ENCODE measurements at places on chromosomes 2 and 18. TPM values are rescaled to one million over a fixed set of nuclear protein-coding genes. Genes with fewer than 3 reads are reported as not detected.

The LHCGR gene
- not detected for total RNA-seq

The RIT2 gene
- total RNA-seq = not detected

The ALK gene
- total RNA-seq = not detected

The TWIST2 gene
- total RNA-seq = 0.54 TPM

The ANKRD30B gene
- under 0.01 TPM for total RNA-seq

The ATG4B gene
- 68.6 TPM for total RNA-seq

The FEV gene
- total RNA-seq = not detected

The SLC23A3 gene
- total RNA-seq = 0.54 TPM

The INHA gene
- not detected for total RNA-seq

The GDF7 gene
- 2.7 TPM for total RNA-seq

The NIF3L1 gene
- total RNA-seq = 12.3 TPM

The CFAP65 gene
- total RNA-seq = not detected

The FSHR gene
- not detected for total RNA-seq

The LCT gene
- total RNA-seq = under 0.01 TPM

The UNC80 gene
- total RNA-seq = 0.26 TPM

The LYPD6B gene
- 0.11 TPM for total RNA-seq

The MAP3K2 gene
- total RNA-seq = 24.8 TPM

The CCDC74B gene
- 5.0 TPM for total RNA-seq

The FBXO15 gene
- total RNA-seq = 0.09 TPM

The HOXD13 gene
- under 0.01 TPM for total RNA-seq

The MALL gene
- 11.7 TPM for total RNA-seq

The SKA1 gene
- total RNA-seq = 1.8 TPM

The C2orf80 gene
- total RNA-seq = not detected

The FNDC4 gene
- total RNA-seq = 8.3 TPM

The CCT7 gene
- total RNA-seq = 307 TPM

The ACADL gene
- total RNA-seq = not detected

The IL37 gene
- not detected for total RNA-seq

The IL36A gene
- total RNA-seq = not detected

The MORN2 gene
- 13.8 TPM for total RNA-seq

The TEX44 gene
- total RNA-seq = not detected

The SMAD7 gene
- total RNA-seq = 10.1 TPM

The CXCR4 gene
- 13.9 TPM for total RNA-seq

The IL36B gene
- total RNA-seq = not detected

The ALLC gene
- not detected for total RNA-seq

The ABCG5 gene
- not detected for total RNA-seq

The DUSP19 gene
- 4.4 TPM for total RNA-seq

The HTR2B gene
- total RNA-seq = 1.5 TPM

The FRZB gene
- total RNA-seq = 0.43 TPM

The GPR35 gene
- total RNA-seq = 0.17 TPM

The CFAP221 gene
- total RNA-seq = not detected

The UGT1A3 gene
- not detected for total RNA-seq

The C2orf72 gene
- 7.6 TPM for total RNA-seq

The PDE11A gene
- total RNA-seq = 0.09 TPM

The TMEM17 gene
- total RNA-seq = 2.1 TPM
